ENCODE measurements at places on chromosomes 12 and 14. TPM values are rescaled to one million over a fixed set of nuclear protein-coding genes. Genes with fewer than 3 reads are reported as not detected.

Gene TPI1
- 743 TPM for total RNA-seq

Gene SYCP3
- total RNA-seq, result not detected

Gene ADAMTS20
- not detected for total RNA-seq

Gene PDE3A
- 3.1 TPM for total RNA-seq

Gene RPS6KA5
- total RNA-seq, result 6.1 TPM

Gene PARP11
- total RNA-seq, result 5.7 TPM

Gene ZBTB39
- total RNA-seq, result 11.2 TPM

Gene HOXC4
- total RNA-seq, result not detected

Gene NGB
- not detected for total RNA-seq

Gene PRPH
- not detected for total RNA-seq

Gene OVCH1
- not detected for total RNA-seq

Gene DENND5B
- total RNA-seq, result 12.1 TPM

Gene EPYC
- not detected for total RNA-seq

Gene WDR20
- total RNA-seq, result 20.1 TPM

Gene WNT5B
- total RNA-seq, result 0.28 TPM

Gene KRT3
- total RNA-seq, result not detected

Gene AMHR2
- total RNA-seq, result not detected

Gene ARHGAP9
- total RNA-seq, result not detected

Gene COL2A1
- not detected for total RNA-seq

Gene SYNDIG1L
- total RNA-seq, result not detected

Gene ASIC1
- 0.14 TPM for total RNA-seq

Gene TBX3
- 2.4 TPM for total RNA-seq

Gene SIX6
- total RNA-seq, result not detected

Gene MYO1H
- total RNA-seq, result not detected

Gene PLA2G1B
- total RNA-seq, result not detected

Gene DPY19L2
- 2.4 TPM for total RNA-seq

Gene CLMN
- 1.5 TPM for total RNA-seq

Gene FERMT2
- total RNA-seq, result 84.2 TPM

Gene L3HYPDH
- 41.4 TPM for total RNA-seq

Gene CCDC177
- total RNA-seq, result not detected

Gene CCDC175
- total RNA-seq, result not detected

Gene GLIPR1L1
- not detected for total RNA-seq

Gene ARHGDIB
- total RNA-seq, result 168 TPM

Gene ATP5MC2
- 130 TPM for total RNA-seq

Gene WSCD2
- not detected for total RNA-seq

Gene ALDH1L2
- 1.2 TPM for total RNA-seq

Gene ASB2
- total RNA-seq, result not detected

Gene C1RL
- 28.8 TPM for total RNA-seq

Gene ENDOU
- total RNA-seq, result not detected

Gene PTMS
- total RNA-seq, result 130 TPM

Gene STAC3
- total RNA-seq, result not detected

Gene DDX24
- 108 TPM for total RNA-seq

Gene USP44
- 5.4 TPM for total RNA-seq

Gene BHLHE41
- 0.85 TPM for total RNA-seq
